CD4-positive, alpha-beta T cell (primary cell): ENCODE measurements at places on chromosomes 7 and 10. TPM values are rescaled to one million over a fixed set of nuclear protein-coding genes. Genes with fewer than 3 reads are reported as not detected.

GRCh38 chr7:44973610-44974401, 5.0 kb downstream of the MYO1G start:
- peak; percentile 74 for DNase-seq
- no peak overlapping the region for H3K4me3 ChIP-seq
- H3K27ac ChIP-seq = peak overlapping the region; percentile 1

DNA sequence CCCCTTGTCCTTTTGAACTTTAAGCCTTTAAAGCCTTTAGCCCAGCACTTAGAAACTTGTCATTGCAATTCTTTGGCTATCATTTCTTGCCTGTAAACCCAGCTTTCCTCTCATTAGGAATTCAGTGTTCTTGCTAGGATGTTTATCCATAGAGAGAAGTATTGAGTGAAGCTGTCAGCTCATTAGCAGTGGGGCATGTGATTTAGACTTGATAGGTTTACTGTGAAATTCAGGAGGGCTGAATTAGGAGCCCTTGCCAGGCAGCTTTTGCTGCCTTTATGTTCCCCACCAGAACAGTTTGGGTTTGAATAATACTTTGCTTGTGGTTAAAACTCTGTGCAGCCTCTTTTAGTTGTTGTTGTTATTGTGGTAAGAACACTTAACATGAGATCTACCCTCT, 39.5 kb downstream of the LHFPL3 start:
- DNase-seq = no peak
- H3K4me1 ChIP-seq = no peaks in the 10 kb centered on the region
- H3K27me3 ChIP-seq = no peaks in the 10 kb centered on the region

- H3K4me3 ChIP-seq = no peak overlapping the region
- H3K27me3 ChIP-seq = no peaks in the 10 kb centered on the region
- no peaks in the 10 kb centered on the region for H3K4me1 ChIP-seq
- no peak overlapping the region for H3K27ac ChIP-seq
- DNase-seq = no peak
These were observed 316.2 kb downstream of the ATRNL1 start for GRCh38 chr10:115409347-115409746.

DNA sequence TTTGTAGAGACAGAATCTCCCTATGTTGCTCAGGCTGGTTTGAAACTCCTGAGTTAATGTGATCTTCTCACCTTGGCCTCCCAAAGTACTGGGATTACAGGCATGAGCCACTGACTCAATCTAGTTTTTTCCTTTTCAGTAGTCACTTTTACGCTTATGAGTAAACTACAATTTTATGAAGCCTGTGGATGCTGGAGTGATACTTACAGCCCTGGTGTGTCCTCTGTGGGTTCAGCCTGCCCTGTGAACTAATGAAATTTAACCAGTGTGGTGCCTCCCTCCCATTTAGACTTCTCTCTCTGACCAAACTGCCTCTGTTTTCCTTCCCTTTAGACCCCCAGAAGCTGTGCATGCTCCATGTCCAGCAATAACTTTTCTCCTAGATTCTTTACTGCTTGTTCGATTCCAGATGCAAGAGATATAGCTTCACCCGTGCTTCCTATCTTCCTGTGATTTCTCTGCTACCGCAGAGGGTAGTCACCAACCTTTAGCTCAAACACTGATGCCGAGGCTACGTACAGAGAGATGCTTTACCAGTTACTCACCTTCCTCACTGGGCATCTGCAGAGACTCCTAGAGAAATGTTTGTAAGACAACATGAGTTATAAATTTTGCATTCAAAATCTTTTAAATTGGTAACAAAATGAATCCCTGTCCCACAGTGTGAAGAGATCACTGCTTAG, 90.8 kb downstream of the KIAA1217 start:
- H3K27ac ChIP-seq = no peak overlapping the region
- no peaks in the 10 kb centered on the region for H3K4me1 ChIP-seq
- no peak overlapping the region for H3K4me3 ChIP-seq
- H3K27me3 ChIP-seq = no peaks in the 10 kb centered on the region

GRCh38 chr7:128399991-128400390, 9.8 kb downstream of the IMPDH1 start:
- peaks cover 16% of the 10 kb centered on the region for H3K4me1 ChIP-seq
- H3K4me3 ChIP-seq = no peak overlapping the region
- no peak for DNase-seq
- no peak overlapping the region for H3K27ac ChIP-seq

DNA sequence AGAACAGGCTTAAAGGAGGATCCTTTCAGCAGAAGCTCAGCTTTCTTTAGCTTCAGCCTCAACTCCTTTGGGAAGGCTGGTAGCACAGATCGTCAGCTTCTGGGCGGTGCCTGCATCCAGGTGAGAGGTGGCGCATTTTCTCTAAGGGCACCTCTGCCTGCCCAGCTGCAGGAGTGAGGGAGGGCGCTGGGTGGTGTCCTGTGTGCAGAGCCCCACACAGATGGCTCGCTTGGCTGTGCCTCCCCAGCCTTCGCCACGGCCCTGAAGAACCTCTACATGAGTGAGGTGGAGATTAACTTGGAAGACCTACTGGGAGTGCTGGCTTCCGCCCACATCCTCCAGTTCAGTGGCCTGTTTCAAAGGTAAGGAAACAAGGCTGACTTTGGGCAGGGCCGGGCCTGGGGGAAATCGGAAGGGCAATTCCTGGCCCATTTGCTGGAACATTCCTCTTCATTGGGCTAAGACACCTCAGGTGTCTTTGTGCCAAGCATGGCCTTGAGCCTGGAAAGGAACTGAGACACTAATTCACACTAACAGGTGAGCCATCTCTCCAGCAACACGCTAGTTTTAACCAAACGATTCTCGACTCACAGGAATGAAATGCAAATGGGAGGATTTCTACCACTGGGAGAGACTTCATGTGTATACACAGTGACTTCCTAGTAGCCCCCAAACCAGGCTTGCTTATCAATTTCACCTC, 19.9 kb downstream of the BTBD16 start:
- no peak for DNase-seq
- H3K36me3 ChIP-seq = no peaks in the 10 kb centered on the region
- H3K4me1 ChIP-seq = peaks cover 24% of the 10 kb centered on the region
- no peak overlapping the region for H3K4me3 ChIP-seq
- no peak overlapping the region for H3K27ac ChIP-seq

- no peaks in the 10 kb centered on the region for H3K27me3 ChIP-seq
- H3K4me1 ChIP-seq = no peaks in the 10 kb centered on the region
- H3K27ac ChIP-seq = no peak overlapping the region
- DNase-seq = no peak
- H3K4me3 ChIP-seq = no peak overlapping the region
These were observed 629.6 kb upstream of the DPP6 start for GRCh38 chr7:153422291-153423209.

DNA sequence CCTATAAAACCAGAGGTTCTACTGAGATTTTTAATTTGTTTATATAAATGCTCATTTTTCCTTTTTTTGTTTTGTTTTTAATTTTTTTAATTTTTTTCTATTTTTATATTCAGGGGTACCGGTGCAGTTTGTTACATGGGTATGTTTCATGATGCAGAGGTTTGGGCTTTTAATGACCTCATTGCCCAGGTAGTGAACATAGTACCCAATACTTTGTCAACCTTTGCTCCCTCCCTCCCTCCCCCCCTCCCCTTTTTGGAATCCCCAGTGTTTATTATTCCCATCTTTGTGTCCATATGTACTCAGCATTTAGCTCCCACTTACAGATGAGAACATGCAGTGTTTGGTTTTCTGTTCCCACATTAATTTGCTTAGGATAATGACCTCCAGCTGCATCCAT, 94.4 kb upstream of the NEBL start:
- no peak overlapping the region for H3K27ac ChIP-seq
- DNase-seq = no peak
- H3K36me3 ChIP-seq = no peaks in the 10 kb centered on the region

GRCh38 chr7:142508251-142508650, 241.0 kb upstream of the PRSS1 start:
- H3K4me3 ChIP-seq = no peak overlapping the region
- H3K27ac ChIP-seq = no peak overlapping the region
- H3K27me3 ChIP-seq = no peaks in the 10 kb centered on the region
- no peaks in the 10 kb centered on the region for H3K36me3 ChIP-seq

- no peak for DNase-seq
- no peaks in the 10 kb centered on the region for H3K4me1 ChIP-seq
- H3K27ac ChIP-seq = no peak overlapping the region
- H3K4me3 ChIP-seq = no peak overlapping the region
These were observed 195.6 kb downstream of the CUX1 start for GRCh38 chr7:102012941-102013461.

- no peaks in the 10 kb centered on the region for H3K36me3 ChIP-seq
- H3K4me3 ChIP-seq = no peak overlapping the region
- H3K27me3 ChIP-seq = peaks cover 36% of the 10 kb centered on the region
- DNase-seq = no peak
- no peaks in the 10 kb centered on the region for H3K4me1 ChIP-seq
These were observed 24.5 kb downstream of the UNCX start for GRCh38 chr7:1257221-1257620.

DNA sequence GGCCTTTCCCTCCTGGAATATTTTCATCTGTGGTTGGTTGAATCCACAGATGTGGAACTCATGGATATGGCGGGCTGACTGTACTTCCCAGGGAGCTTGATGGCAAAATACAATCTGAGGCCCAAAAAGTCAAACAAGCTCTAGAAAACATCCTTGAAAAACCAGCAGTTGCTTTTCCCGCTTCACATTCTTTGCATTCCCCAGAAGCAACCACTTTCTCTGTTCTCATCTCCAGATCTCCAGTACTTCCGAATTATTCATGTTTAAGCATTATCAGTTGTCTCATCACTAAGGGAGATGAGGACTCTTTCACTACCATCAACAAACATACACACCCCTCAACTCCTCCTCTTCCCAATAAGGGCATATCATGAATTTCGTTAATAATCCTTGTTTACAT, 55.3 kb downstream of the KIF5B start:
- no peaks in the 10 kb centered on the region for H3K27me3 ChIP-seq
- no peaks in the 10 kb centered on the region for H3K36me3 ChIP-seq

Gene AOC1
- not detected for total RNA-seq

Gene ANKRD61
- total RNA-seq = not detected

Gene BAG3
- 65.8 TPM for total RNA-seq

Gene ATRNL1
- total RNA-seq = not detected

Gene SEMA3D
- total RNA-seq = not detected

Gene MUC3A
- total RNA-seq = not detected

Gene CHCHD1
- 6.8 TPM for total RNA-seq

Gene TMEM213
- total RNA-seq = not detected

Gene OR2A42
- not detected for total RNA-seq

Gene SFTPA2
- not detected for total RNA-seq

Gene EVX1
- 0.25 TPM for total RNA-seq

Gene TSPAN12
- total RNA-seq = not detected

Gene SPDYE6
- total RNA-seq = not detected

Gene SMURF1
- total RNA-seq = 32.4 TPM

Gene ERVW-1
- not detected for total RNA-seq
